ENCODE measurements at places on chromosomes 12 and 14. TPM values are rescaled to one million over a fixed set of nuclear protein-coding genes. Genes with fewer than 3 reads are reported as not detected.

DNA sequence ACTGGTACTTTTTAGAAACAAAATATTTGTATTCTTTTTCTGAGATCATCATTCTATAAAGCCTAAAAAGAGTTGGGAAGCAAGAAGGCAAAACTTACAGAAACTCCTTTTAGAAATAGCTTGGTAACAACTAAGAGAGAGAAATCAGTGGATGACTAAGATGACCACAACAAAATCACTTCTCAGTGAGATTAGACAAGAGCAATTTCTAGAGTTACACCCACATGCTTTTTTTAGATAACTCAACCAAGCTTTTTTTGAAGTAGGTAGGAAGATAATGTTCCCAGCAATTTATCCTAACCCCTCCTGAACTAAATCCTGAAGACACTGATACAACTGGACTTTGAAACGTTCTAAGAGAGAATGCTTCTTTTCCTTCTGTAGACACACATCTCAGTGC is 576.4 kb downstream of the SLC6A15 start:
- no peak for DNase-seq

- DNase-seq = no peak
Observed at GRCh38 chr12:1179128-1179527, 188.1 kb downstream of the ERC1 start.

DNA sequence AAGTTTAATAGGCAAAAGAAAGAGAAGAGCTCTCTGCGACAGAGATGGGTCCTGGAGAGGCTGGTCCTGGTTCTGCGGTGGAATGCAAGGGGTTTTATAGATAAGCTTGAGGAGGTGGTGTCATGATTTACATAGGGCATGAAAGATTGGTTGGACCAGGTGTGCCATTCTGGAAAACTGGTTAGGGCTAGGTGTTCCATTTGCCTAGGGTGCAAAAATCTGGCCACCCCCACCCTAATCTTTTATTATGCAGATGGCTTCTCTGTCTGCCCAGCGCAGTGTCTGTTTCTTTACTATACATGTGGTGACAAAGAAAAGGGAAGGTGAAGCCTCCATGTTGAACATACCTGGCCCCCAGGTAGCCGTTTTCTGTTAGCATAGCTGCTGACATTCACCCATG is 65.4 kb downstream of the ERC1 start:
- no peak for DNase-seq

DNA sequence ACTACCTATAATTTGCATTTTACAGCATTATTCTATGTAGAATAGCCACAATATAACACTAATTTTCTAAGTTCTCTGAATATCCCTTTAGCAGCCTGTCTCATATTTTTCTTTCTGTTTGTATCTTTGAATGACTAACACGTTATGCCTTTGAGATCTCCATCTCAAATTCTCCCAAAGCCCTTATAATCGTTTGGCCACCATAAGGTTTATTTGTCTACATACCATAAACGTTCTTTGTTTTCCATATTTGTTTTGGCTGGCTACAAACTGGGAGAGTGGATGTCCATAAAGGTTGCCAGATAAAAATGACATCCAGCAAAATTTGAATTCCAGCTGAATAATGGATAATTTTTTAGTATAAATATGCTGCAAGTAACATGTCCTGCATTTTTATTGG is 203.7 kb downstream of the STXBP6 start:
- no peak for DNase-seq

DNA sequence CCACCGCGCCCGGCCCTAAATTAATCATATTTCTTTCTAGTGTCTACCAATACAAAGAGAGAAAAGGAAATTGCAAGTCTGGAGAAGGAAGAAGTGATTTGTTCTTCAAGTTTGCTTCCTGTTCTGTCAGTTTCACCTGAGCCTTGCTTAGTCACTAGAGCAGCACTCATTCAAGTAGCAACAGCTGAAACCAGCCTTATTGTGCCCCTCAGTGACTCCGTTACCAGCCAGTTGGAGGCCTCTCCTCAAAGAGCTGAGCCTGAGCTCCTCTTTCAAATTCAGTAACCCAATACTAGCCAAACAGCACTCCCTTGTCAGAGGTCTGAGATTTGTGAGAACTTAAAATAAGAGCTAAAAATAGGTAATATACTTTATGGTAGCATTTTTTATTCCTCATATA is 17.4 kb downstream of the PAWR start:
- DNase-seq = no peak

DNA sequence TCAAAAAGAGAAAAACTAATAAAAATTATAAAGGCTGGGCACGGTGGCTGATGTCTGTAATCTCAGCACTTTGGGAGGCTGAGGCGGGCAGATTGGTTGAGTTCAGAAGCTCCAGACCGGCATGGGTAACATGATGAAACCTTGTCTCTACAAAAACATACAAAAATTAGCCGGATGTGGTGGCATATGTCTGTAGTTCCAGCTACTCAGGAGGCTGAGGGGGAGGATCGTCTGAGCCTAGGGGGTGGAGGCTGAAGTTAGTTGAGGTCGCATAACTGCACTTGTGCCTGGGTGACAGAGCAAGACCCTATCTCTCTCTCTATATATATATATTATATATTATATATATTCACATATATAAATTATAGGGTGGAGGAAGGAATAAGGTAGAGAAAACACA is 32.5 kb upstream of the ANO2 start:
- DNase-seq = no peak

- no peak for DNase-seq
Observed at GRCh38 chr12:109418848-109419480, 58.1 kb downstream of the KCTD10 start.

GRCh38 chr14:86766469-86766868 is 1226.5 kb downstream of the GALC start:
- no peak for DNase-seq

GRCh38 chr14:30532264-30532663 is 26.7 kb upstream of the G2E3 start:
- no peak for DNase-seq

GRCh38 chr12:70849265-70849960 is 71.1 kb downstream of the PTPRR start:
- DNase-seq = no peak

DNA sequence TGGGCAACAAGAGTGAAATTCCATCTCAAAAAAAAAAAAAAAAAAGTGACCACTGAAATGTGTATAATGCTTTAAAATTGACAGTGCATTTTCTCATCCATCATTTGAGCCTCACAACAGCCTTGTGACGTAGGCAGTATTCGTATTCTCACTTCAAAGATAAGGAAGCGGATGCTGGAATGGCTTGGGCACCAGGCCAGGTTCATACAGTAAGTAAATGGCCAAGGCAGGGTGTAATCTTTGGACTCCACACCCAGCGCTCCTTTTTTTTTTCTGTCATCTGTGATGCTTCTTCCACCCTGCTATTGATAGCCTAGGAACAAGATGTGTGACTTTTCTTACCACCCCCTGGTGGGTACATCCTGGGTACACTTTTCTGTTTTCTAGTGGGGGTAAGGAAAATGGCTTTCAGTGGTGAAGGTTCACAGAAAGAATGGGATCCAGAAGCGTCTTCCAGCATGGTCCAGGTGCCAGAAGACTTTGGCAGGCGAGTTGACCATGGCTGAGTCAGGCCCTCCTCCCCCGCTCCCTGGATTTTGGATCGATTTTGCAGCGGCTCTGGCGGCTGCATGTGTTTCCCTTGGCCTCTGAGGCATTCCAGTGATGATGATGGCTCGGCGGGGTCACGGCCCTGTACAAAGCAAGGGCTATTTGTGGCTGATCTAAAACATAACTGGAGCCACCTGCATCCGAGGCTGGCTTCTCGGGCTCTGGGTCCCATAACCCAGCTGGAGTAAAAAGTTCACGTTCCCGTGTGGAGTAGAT is 110.6 kb downstream of the CACNA1C start:
- DNase-seq = no peak

GRCh38 chr12:31019976-31020375 is 53.7 kb upstream of the DDX11 start:
- no peak for DNase-seq

DNA sequence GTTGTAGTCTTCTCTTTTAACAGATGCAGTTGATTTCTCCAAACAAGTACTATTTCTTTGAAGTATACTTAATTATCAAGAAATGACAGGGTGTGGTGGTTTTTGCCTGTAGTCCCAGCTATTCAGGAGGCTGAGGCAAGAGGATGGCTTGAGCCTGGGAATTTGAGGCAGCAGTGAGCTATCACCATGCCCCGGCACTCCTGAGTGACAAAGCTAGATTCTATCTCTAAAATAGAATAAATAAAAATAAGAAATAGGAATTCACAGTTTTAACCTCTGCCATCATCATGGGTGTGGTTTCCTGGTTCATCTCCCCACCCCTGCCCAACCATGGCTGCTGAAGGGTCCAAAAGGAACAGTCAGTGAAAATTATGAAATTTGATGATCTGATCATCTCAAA is 290.2 kb upstream of the FLRT2 start:
- DNase-seq = no peak

BIN2 gene
- total RNA-seq = 32.0 TPM

GAS2L3 gene
- 1.5 TPM for total RNA-seq

COX6A1 gene
- total RNA-seq = 455 TPM

MYH7 gene
- total RNA-seq = 0.06 TPM

PKP2 gene
- total RNA-seq = 0.18 TPM

GPD1 gene
- total RNA-seq = 0.39 TPM

PA2G4 gene
- total RNA-seq = 552 TPM

ASB2 gene
- total RNA-seq = 26.4 TPM

Data from activated naive CD8-positive, alpha-beta T cell treated with anti-CD3 and anti-CD28 coated beads for 36 hours (primary cell).